Dermis blood vessel endothelial cell (primary cell): ENCODE measurements at places on chromosomes 4 and X. TPM values are rescaled to one million over a fixed set of nuclear protein-coding genes. Genes with fewer than 3 reads are reported as not detected.
A peak's percentile ranks its signal among the peaks of the same experiment; 100 is the strongest.

ITIH6 gene
- not detected in 2 replicates for total RNA-seq

ADGRA3 gene
- 11.7 and 15.2 TPM in 2 replicates for total RNA-seq

KCNIP4 gene
- total RNA-seq: not detected in 2 replicates

TEX13C gene
- not detected in 2 replicates for total RNA-seq

FOXR2 gene
- not detected in 2 replicates for total RNA-seq

RBMX2 gene
- 22.1 and 23.9 TPM in 2 replicates for total RNA-seq

PLP1 gene
- 0.28 TPM in 1 of 2 replicates, not detected in the other for total RNA-seq

MAGED4 gene
- 28.2 and 28.9 TPM in 2 replicates for total RNA-seq

RHOXF2B gene
- total RNA-seq: not detected in 2 replicates

DUSP21 gene
- not detected in 2 replicates for total RNA-seq

CNKSR2 gene
- total RNA-seq: 0.17 TPM in 1 of 2 replicates, not detected in the other

YY2 gene
- 0.85 and 3.1 TPM in 2 replicates for total RNA-seq

VSIG1 gene
- total RNA-seq: 0.51 and 0.65 TPM in 2 replicates

GYPB gene
- not detected in 2 replicates for total RNA-seq

- DNase-seq: no peak
These were observed 22.7 kb upstream of the SPACA5B start for GRCh38 chrX:48107717-48108116.

- DNase-seq: peak; percentile 96
These were observed at the start of gene CXCL8 for GRCh38 chr4:73740353-73740778. Gene CXCL8, plus strand, starts transcription at chr4:73740569. Its CDS starts 90 bp downstream, at chr4:73740659.

- DNase-seq: peak; percentile 20
These were observed 1.1 kb downstream of the UBE2D3 start for GRCh38 chr4:102826105-102826889.

DNA sequence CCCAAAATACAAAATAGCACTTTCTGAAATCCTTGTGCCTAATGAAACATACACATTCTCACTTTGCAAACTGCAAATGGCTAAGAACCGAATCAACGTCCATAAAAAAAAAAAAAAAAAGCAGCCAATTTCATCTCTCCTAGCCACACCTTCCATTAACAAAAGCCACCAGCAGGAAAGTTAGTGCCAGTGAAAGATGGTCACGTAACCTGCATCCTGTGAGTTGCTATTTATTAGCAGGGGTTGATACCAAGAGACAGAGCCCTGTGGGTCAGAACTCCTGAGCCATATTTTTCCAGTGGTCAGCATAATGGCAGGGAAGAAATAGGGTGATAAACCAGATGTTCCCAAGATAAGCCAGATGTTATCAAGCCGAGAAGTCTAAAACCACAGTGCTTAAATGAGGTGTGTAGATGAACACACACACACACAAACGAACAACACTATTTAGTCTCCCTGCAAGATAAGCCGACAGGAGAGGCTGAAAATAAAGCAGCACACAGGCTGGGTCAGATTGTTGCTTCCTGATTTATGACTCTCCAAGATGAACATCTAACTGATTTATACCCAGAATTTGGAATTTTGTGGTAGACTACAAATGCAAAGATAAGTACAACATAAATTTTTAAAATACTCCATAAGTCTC is 11.5 kb downstream of the PPARGC1A start:
- DNase-seq: no peak

GRCh38 chr4:16659694-16660093 is 238.8 kb downstream of the LDB2 start:
- DNase-seq: no peak

- no peak for DNase-seq
These were observed 583.8 kb upstream of the GALNT7 start for GRCh38 chr4:172584816-172585215.

GRCh38 chr4:7505116-7505900 is 70.6 kb upstream of the PSAPL1 start:
- no peak for DNase-seq

DNA sequence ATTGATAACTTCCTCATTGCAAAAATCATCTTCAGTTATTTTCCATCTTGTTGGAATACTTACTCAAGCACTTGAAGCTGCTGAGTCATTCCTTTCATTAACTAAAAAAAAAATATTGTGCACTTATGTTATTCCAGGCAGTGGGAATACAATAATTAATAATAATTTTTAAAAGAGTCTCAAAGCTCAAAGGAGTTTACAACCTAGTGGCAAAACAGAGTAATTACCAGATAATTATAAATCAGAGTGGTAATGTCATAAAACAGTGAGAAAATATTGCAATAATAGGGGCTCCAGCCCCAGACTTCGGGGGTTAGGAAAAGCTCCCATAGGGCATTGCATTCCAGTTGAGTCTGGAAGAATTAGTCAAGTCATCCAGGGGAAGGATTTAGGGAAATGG is 79.6 kb downstream of the DDX53 start:
- DNase-seq: no peak

GRCh38 chr4:168863719-168864647 is 146.1 kb downstream of the CBR4 start:
- no peak for DNase-seq

DNA sequence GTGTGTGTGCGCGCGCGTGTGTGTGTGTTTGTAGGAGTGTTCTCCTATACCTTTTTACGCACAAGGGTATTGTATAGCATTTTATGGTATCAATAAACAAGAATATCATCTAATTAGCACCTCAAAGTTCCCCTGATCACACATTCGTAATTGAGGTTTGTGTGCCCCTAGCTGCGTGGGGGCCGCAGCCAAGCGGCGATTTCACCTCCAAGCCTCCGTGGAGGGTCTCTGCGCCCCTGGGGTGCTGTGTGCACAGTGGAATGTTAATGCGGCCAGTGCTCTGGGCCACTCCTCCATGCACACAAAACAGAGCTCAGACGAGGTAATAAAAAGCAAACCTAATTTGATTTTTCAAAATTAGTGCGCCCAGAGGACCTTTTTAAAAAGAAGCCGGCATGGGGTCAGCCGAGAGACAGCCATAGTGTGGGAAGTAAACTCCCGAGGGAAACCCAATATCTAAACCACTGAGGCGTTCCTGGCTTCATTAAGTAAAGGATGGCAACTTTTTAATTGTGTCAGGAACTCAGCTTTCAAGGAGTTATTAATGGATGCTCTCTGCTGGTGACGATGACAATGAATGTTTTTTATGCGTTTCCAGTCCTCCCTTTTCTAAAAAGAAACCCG is 110.6 kb downstream of the SORCS2 start:
- no peak for DNase-seq

GRCh38 chr4:55499495-55499894 is 47.2 kb downstream of the CLOCK start:
- no peak for DNase-seq

- peak; percentile 4 for DNase-seq
These were observed 131.3 kb downstream of the FAAH2 start for GRCh38 chrX:57417827-57418226.

- DNase-seq: no peak
These were observed 185.9 kb downstream of the CFAP299 start for GRCh38 chr4:80521438-80521837.

DNA sequence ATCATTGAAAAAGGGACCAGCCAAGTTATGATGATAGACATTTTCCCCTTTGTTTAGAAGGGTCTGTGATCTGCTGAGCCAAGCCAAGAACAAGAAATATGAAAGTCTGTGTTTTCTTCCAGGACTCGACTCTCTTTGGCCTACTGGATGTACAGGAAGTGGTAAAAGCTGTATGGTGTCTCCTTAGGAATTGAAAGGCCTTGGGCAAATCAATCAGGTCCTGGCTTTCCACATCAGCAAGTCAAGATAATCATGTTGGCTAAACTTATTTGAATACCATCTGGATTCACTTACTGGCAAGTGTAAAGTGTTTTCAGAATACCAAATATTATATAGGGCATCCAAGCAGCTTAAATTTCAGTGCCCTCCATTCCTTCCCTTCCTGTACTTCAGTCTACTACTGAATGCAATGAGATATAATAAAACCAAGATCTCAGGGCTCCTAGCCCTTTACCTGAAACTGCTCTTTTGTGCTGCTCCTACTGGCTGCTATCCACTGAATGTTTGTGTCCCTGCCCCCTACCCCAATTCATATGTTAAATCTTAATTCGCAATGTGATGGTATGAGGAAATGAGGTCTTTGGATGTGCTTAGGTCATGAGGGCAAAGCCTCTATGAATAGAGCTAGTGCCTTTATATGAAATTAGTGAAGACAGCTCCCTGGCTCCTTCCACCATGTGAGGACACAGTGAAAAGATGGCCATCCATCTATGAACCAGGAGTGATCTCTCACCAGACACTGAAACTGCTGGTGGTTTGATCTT is 578.0 kb downstream of the SPRY1 start:
- no peak for DNase-seq

DNA sequence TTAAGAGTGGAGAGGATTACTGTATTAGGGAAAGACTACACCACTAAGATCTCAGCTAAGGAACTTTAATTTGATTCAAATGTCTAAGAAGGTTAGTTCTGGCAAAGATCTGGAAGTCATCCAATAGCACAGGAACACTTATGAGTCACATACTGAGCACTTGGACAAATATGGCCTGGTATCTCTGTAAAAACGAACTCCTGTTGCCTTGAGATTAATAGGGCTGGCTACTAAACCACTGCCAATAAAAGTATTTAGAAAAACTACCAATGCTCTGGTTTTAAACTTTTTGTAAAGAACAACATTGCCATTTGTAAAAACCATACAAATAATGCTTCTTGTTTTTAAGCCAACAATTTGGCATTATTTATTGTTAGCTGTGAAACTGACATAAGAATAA is 70.5 kb downstream of the SEC24D start:
- DNase-seq: peak; percentile 95

DNA sequence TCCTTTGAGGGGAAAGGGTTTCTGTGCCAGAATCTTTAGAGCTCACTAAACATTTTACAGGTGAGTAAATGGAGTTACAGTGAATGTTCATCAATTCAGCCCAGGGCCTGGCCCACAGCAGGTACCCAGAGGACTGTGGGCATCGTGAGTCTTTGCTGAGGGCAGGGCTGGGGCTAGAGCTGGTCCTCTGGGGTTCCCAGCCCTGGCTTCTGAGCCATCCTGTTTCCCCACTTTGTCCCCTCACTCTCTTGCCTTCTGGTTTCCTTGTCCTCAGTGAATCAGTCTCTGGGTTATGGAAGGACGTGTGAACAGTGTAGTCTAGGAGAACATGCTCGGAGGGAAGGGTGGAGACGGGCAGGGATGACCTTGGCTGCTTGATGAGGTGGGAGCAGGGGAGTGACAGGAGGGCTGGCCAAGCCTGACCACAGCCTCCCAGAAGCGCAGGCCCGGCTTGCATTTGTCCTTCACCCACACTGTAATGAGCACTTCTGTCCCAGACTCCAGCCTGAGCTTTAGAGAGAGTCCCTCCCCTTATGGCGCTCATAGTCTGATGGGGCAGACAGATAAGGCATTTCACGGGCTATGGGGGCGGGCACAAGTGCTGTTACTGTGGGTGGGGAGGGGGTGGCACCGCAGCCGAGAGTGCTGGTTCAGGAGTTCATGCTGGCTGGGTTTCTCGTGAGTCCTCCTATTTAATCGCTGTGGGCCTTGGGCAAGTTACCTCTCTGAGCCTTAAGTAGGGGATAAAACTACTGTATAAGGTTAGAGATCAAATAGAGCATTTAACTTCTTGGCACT is 17.3 kb downstream of the TBC1D14 start:
- DNase-seq: no peak

DNA sequence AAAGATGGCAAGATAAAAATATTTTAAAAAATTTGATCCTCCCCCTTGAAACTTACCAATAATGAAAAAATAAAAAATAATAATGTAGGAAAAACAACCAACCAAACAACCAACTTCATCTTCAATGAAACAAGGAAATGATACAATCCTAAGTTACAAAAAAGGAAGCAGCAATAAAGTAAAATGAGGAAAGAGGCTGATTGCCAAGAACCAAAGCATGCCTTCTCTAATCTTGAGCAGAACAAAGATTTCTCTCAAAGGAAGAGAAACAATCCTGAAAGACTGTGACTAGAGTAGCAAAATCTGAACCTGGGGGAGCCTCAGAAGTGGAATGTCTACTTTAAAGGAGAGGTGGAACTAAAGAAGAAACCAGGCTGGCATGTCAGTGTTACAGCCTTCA is 10.9 kb upstream of the WDFY3 start:
- peak; percentile 19 for DNase-seq

- DNase-seq: peak; percentile 28
These were observed 2.7 kb downstream of the PDLIM5 start for GRCh38 chr4:94454405-94454804.

- DNase-seq: no peak
These were observed 1368.6 kb downstream of the FSTL5 start for GRCh38 chr4:160795216-160795615.

DNA sequence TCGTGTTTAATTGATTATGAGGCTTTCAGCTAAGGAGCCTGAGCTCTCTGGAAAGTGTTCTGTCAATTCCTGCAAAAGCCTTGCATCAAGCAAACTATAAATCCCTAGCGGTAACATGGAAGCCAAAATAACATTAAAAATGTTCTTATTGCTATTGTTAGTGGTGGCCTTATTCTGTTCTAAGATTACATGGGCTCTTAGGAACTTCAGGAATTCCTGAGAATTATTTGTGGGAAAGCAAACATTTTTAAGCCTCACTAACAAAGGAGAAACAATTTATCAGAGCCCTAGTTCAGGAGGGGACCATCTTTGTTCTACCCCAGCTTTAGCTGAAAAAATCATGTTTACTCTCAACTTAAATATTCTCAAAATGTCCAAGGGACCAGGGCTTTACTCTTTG is 119.6 kb downstream of the PAPSS1 start:
- DNase-seq: no peak

- no peak for DNase-seq
These were observed 2.9 kb downstream of the IDH3G start for GRCh38 chrX:153791104-153791852.

DNA sequence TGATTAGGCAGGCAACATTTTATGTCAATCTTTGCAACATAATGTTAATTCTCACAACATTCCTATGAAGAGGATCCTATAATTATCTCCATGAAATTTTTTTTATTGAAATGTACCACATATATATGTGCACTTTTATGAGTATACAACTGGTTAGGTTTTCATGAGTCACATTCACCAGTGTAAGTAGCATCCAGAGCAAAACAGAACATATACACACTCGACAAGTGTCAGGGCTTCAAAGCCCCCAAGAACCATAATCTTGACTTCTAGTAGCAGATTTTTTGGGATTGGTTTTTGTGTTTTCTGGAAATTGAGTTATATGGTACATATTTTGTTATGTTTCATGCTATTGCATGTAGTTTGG is 62.4 kb downstream of the ARHGAP10 start:
- no peak for DNase-seq

DNA sequence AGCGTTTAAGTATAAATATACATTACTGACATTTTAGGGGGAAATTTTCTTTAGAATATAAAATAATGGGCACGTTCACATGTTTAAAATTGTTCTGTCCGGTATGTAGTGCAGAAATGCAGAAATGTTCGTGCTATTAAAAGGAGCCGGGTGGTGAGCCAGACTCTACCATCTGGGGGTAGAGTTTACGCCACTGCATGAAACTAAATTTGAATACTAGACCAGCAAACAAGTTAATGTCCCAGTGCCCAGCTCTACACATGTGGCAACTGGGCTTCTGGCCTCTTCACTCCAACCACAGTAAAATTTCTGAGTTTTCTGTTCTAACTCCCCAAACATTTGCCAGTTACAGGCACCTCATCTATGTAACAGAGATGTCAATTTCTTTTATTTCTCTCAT is 1453.3 kb upstream of the TENM3 start:
- DNase-seq: no peak

- no peak for DNase-seq
These were observed 71.8 kb upstream of the PTPN13 start for GRCh38 chr4:86522349-86522748.
